ENCODE measurements at places on chromosomes 11 and 22.

- no peak for DNase-seq
Measured at GRCh38 chr11:19251577-19251976, 10.8 kb upstream of the E2F8 start.

GRCh38 chr22:39651053-39651996, 80.8 kb downstream of the CACNA1I start:
- peak; percentile 31 for DNase-seq

DNA sequence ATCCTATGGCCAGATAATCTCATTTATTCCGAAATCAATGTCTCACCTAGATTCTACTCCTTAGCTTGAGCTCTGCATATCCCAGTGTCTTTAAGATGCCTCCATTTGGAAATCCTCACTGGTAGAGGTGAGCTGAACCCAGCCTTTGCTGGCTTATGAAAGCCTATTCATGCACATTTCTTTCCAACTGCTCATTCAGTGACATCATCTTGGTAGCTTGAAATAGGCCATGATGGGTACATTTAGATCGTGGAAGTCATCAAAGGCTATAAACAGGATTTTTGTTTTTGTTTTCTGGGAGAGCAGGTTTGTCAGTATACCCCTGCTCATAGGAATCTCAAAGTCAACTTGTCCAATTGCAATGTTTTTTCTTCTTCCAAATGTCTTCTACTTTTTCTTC, 6.0 kb downstream of the NXPE1 start:
- DNase-seq: peak; percentile 8

DNA sequence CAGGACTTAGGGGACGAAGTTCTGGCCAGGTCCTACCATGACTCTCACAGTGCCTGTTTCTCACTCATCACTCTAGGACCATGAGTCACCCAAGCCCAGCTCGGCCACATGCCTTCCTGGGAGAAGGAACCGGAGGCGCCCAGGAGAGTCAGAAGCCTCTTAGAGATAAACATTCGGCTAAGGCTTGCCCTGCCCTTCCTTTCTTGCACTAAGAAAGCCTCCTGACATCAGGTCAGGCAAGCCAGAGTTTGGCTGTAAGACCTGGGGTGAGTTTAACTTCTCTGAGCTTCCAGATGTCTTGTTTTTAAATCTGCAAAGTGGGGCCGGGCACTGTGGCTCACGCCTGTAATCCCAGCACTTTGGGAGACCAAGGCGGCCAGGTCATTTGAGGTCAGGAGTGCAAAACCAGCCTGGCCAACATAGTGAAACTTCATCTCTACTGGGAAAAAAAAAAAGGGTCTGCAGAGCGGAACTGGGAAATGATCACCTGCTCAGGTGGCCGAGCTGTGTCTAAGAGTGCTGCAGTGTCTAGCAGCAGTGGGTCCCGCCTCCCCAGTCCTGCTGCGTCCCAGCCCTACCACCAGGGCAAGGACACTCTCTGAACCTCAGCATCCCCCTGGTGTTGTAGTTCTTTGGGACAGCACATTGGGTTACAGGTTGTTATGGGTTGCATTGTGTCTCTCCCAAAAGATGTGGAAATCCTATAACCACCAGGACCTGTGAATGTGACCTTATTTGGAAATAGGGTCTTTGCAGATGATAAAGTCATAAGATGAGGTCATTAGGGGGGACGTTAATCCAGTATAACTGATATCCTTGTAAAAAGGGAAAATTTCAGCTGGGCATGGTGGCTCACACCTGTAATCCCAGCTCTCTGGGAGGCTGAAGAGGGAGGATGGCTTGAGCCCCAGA, 1.8 kb upstream of the CARS1 start:
- DNase-seq: peak; percentile 78

DNA sequence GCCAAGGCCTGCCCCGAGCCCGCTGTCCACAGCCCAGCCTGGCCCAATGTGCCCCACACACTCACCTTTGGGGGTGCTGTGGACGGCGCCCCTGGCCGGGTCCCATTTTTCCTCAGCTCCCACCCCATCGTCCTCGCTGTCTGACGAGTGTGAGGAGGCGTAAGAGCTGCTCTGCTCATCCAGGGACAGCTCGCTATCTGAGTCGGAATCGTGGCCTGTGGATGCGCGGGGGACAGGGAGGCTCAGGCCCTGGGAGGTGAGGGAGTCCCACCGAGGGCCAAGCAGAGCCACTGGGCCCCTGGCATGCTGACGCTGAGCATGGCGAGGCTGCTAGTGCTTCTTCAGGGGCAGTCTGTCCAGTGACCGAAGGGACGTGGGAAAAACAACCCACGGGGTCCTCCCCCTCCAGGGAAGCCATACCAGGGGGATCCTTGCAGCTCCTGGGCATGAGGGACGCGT, 29.7 kb downstream of the TRMU start:
- no peak for DNase-seq

DNA sequence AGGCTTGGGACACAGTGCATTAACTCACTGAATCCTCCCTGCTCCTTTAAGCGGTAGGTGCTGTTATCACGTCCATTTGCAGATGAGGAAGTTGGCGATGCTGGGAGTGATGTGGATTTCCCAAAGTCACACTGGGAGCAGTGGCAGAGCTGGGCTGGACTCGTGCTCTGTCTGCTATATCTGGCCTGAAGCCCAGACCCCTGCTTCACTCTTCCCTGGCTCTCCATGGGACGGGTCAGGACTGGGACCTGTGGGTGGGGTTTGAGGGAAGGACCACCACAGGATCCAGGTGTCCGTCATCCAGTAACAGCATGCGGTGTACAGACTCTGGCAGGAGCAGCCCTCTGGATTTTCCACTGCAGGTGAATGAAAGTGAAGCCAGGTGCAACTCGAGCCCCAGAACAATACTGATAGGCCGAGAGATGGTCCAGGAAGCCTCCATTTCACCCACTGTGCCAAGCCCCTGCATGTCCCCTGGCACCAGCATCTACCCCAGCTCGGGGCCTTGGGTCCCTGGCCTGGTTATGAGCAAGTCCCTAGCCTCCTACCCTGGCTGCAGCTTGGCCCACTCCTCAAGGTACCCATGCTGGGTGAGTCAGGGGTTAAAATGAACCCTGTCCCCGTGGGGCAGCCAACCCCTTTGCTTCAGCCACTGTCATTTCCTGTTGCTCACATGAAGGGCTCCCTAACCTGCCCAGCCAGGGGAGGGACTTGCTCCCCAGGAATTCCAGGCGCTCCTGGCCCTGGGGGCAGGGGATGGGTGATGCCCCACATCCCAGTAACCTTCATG, 4.2 kb downstream of the USP2 start:
- DNase-seq: no peak

DNA sequence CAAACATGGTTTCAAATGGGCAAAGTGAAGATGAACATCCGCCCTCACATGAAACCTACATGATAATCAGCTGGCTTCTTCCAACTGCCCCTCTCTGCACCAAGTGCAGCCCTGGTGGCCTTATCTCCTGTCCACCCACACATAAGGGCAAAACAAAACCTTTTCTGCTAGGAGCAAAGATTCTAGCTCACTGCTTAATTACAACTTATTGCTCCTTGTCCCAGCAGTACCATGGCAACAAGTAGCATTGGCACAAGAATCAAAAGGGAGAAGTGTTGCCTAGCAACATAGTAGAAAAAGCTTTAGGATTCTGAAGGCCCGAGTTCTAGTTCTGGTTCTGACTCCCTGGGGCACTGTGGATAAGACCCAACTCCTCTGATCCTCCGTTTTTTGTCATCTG, 68.7 kb upstream of the BMAL1 start:
- DNase-seq: peak; percentile 53

GRCh38 chr11:40062616-40063015, 1396.8 kb downstream of the LRRC4C start:
- DNase-seq: no peak

Measured in fibroblast of pulmonary artery (primary cell).